Thoracic aorta endothelial cell (primary cell): ENCODE measurements at places on chromosomes 6 and 20. TPM values are rescaled to one million over a fixed set of nuclear protein-coding genes. Genes with fewer than 3 reads are reported as not detected.

The SLPI gene
- not detected in 2 replicates for total RNA-seq

The ACOT8 gene
- total RNA-seq, result 16.8 and 24.0 TPM in 2 replicates

The COL12A1 gene
- 3.1 and 16.1 TPM in 2 replicates for total RNA-seq

The CRISP2 gene
- not detected in 2 replicates for total RNA-seq

The CLIC5 gene
- under 0.01 and 0.07 TPM in 2 replicates for total RNA-seq

The TREM2 gene
- total RNA-seq, result not detected in 2 replicates

The SCRT2 gene
- not detected in 2 replicates for total RNA-seq

The SFTA2 gene
- total RNA-seq, result not detected in 2 replicates

The GPR6 gene
- not detected in 2 replicates for total RNA-seq
